IMR-90 (cell line): ENCODE measurements at places on chromosomes 16 and 17. TPM values are rescaled to one million over a fixed set of nuclear protein-coding genes. Genes with fewer than 3 reads are reported as not detected.

C16orf54 gene
- total RNA-seq = not detected in 2 replicates

DNA sequence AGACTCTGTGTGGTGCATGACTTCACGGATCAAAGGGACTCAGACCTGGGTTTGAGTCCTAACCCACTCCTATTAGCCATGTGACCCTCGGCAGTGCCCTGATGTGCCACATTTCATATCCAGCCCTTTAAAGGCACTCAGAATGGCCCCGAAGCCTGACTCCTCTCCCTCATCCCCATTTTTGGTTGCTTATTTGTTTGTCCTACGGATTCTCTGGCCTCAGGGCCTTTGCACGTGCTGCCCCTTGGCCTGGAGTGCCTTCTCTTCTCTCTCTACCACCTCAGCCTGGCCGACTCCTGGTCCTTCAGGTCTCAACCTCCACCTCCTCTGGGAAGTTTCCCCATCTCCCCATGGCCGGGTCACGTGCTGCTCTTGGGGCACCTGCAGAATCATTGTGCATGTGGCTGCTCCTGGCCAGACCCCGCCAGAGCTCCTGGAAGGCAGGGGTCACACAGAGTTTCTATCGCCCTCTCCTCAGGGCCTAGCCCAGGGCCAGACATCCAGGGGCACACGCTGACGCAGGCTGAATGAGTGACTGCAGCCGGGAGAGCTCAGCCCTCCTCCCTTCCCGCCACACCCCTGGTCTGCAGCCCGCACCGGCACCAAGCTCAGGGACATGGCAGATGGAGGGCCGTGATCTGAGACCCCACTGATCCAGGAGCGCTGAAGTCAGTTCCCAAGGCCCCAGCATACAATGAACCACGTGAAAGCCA, 22.0 kb upstream of the CIBAR2 start:
- DNase-seq = no peak

CACNG3 gene
- not detected in 2 replicates for total RNA-seq

- no peak for DNase-seq
These were observed 32.1 kb downstream of the SPACA3 start for GRCh38 chr17:33023790-33024189.

DNA sequence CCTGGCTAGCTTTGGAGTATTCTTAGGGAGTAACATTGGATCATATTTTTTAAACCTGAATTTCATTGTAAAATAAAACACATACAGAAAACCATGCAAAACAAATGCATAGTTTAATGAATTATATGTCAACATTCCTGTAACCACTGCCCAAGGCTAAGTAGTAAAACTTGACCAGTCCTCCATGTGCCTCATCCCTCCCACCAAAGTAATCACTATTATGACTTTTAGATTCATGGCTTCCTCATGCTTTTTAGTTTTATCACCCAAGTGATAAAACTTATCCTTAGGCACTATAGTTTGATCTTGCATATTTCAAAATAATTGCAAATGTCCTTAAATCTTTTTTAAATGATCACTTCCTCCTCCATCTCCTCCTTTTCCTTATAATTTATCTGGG, 20.4 kb downstream of the PRKCA start:
- no peak for DNase-seq

TPSG1 gene
- total RNA-seq = not detected in 2 replicates

LITAFD gene
- not detected in 2 replicates for total RNA-seq

DNA sequence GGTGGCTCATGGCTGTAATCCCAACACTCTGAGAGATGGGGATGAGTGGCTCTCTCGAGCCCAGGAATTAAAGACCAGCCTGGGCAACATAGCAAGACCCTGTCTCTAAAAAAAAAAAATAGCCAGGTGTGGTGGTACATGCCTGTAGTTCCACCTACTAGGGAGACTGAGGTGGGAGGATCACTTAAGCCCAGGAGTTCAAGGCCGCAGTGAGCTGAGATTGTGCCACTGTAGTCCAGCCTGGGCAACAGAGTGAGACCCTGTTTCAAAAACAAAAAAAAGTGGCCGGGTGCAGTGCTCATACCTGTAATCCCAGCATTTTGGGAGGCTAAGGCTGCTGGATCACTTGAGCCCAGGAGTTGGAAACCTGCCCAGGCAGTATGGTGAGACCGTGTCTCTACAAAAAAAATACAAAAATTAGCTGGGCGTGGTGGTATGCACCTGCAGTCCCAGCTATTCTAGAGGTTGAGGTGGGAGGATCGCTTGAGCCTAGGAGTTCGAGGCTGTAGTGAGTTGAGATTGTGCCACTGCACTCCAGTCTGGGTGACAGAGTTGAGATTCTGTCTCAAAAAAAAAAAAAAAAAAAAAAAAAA, 3.0 kb downstream of the C16orf54 start:
- DNase-seq = no peak

SPN gene
- total RNA-seq = not detected in 2 replicates
